Kidney epithelial cell (primary cell): ENCODE measurements at places on chromosomes 4 and X.

DNA sequence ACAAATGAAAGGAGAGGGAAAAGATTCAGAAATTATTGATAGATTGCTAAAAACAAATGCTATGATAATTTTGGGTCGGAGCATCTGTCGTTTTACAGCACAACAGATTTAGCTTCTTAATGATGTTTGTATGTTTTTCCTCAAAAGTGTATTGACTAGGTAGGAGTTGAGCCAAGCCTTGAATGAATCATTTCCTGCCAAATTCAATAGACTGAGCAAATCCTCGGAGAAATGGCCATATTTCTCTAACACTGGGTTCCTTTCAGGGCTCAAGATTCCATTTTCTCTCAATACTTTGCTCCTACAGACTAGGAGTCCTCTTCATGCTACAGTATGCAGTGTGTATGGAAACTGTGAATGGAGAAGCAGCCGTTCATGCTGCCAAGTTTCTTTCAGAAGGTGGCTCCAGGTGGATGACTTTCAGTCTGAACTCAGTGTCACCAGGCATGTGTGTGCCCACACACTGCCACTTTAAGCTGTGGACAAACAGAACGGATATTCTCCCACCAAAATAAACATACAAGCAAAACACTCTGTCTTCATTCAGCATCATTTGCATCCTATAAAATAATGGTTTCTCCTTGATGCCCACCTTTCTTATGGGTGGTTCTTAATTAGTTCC lies 146.0 kb downstream of the TBL1X start:
- no peak for DNase-seq

- DNase-seq = no peak
Observed at GRCh38 chr4:80207172-80207583, 9.9 kb downstream of the PRDM8 start.

DNA sequence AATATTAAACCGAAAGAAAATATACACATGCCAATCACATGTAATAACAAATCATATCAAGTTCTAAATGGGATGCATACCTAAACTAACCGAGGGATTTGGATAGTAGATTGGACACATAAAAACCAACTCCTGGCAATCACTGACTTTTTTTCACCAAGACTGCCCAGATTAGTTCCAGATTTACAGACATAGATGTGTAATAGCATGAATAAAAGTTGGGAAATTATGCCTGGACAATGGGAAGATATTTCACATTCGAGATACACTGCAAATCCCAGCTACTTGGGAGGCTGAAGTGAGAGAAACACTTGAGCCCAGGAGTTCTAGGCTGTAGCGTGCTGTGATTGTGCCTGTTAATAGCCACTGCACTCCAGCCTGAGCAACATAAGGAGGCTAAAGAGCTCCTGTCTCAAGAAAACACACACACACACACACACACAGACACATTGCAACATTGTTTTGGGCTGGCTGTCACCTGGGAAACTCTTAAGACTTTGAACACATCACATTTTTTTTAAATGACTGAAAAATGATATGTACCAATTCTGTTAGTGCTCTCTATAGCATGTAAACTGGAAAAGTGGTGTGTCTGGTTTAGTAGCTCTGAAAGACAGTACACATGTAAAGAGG lies 5.7 kb downstream of the RAB40A start:
- DNase-seq = no peak

- DNase-seq = no peak
Observed at GRCh38 chr4:68344049-68344448, 5.8 kb downstream of the YTHDC1 start.

- no peak for DNase-seq
Observed at GRCh38 chr4:117154251-117154650, 68.9 kb upstream of the TRAM1L1 start.

DNA sequence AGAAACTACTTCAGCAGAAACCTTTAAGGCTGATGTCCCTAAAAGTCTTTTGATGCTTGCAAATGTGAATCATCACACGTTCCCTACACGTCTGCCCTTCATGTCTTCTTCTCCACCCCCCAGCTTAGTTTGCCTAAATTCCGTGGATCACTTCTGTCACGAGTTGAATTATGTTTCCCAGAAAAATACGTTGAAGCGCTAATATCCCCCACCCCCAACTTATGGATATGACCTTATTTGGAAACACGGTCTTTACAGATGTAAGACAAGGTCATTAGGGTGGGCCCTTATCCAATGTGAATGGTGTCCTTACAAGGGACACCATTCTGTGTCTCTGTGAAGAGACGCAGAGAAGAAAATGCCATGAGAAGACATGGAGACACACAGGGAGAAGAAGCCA lies 2.1 kb upstream of the ZNF518B start:
- no peak for DNase-seq

- no peak for DNase-seq
Observed at GRCh38 chrX:95893636-95894035, 791.0 kb upstream of the DIAPH2 start.

GRCh38 chr4:156137679-156138473 lies 184.2 kb upstream of the CTSO start:
- DNase-seq = no peak

GRCh38 chr4:99586322-99586721 lies 11.7 kb downstream of the MTTP start:
- no peak for DNase-seq

DNA sequence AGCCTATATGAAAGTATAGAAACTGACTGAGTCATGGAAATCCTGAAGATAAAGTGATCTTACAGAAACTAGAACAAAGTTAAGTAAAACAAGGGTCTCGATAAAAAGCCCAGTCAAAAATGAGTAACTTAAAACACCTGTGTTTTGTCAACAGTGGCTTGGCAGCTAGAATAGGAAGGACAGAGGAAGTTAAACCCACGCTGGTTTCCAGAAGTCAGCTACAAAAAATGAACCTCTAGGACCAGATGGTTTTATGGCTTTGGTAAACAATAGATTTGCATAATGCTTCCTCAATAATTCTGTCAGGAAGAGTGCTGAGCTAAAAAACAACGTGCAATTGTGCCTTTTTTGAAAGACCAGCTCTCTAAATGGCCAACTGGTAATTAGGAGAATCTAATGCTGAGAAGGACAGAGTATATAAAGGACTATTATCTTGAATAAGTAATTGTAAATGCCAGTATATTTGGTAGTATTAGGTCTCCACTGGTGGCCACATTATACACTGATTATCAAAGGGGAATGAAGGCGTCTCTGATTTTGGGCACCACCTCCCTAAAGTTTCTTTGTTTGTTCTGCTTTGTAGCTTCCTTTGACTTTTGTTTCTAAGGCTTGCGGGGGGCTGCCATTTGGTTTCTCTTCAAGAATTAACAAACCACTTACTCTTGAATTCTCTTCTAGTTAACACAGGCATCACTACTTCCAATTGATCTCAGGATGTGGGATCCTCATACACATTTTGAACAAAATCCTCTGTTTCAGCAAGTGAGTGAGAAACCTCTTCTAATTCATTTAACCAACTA lies 72.2 kb upstream of the PPP3CA start:
- DNase-seq = no peak

DNA sequence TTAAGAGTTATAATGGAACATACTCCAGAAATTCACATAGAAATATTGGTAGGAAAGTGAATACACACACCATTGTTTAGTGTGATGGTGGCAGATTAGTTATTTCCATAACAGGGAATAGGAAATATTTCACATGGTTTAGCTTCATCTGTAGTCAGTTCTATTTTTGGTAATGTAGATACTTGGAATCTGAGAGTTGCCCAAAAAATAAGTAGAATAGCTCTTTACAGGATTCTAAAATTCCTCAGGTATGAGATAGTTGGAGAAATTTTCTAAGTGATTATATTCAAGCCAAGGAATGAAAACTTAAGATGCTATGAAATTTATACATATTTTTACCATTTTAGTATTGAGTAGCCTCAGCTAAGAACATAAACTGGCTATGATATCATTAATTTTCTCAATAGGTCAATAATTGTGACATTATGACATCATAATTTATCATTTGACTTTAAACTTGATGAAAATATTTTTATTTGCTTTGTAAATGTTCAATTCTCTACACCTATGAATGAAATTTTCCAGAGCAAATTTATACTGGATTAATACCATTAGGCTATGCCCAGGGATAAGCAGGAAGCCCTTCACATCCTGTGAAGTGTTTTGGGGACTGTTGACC lies 35.8 kb downstream of the CPEB2 start:
- no peak for DNase-seq

- no peak for DNase-seq
Observed at GRCh38 chrX:10617186-10617998, 3.0 kb downstream of the MID1 start.

GRCh38 chrX:69493193-69493592 lies 10.9 kb upstream of the NALF2 start:
- DNase-seq = no peak

GRCh38 chr4:107725281-107725859 lies 5.3 kb upstream of the PAPSS1 start:
- DNase-seq = no peak

DNA sequence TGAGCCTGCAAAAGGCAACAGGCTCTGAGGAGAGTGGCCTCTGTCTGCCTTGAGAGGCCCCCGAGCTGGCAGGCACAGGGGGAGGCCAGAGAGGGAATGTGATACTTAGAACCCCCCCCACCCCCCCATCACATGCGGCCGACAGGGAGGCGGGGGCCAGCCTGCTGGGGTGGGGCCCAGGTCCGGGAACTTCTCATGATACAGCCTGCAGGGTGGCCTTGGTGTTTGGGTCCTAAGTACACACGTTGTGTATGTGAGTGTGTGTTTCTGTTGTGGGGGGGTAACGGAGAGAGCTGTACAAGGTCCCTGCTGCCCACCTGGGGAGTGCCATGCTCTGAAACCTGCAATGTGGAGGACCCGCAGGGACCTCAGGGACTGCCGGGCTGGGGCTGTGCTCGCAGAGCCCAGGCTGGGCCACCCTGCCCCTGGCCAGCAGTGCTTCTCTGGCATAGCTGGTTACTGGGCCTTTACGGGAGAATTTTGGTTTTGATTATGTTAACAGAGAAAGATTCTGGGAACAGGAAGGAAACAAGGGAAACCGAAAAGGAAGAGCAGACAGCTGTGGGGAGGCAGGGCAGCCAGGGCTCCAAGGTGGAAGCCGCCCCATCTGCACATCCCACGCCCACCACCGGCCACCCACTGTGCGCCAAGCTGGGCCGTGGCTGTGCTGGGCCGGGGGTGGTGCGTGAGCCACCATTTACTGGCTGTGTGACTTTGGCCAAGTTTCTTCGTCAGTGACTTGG lies 19.9 kb downstream of the SH3BP2 start:
- no peak for DNase-seq

- DNase-seq = no peak
Observed at GRCh38 chr4:16670727-16671126, 227.7 kb downstream of the LDB2 start.
